ENCODE measurements at places on chromosomes 12 and 14.

DNA sequence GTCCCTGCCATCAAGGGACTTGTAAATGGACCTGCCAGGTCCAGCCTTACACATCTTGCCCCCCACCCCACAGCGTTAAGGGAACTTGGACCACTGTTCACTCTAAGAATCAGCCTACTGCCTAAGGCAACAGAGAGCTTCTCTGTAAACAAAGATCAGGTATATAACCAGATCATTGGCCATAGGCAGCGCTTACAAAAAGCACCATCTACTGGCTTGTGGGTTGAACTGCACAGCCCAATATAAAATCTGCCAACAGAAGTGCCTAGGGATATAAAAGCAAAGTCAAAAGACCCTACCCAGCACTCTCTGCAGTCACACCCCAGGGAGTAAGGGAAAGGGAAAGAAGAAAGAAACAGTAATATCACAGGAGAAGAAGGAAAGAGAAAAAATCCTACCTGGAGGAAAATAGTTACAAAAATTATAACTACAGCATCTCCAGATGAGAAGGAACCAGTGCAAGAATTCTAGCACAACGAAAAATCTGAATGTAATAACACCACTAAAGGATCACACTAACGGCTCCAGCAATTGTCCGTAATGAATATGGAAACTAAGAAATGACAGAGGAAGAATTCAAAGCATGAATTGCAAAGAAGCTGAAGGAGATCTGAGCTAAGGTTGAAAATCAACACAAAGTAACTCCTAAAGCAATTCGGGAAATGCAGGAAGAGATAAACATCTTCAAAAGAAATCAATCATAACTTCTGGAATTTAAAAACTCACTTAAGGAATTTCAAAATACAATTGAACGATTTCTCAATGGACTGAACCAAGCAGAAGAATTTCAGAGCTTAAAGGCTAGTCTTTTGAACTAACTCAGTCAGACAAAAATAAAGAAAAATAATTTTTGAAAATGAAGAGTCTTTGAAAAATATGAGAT, 95.2 kb upstream of the PCED1B start:
- peak; percentile 41 for DNase-seq

DNA sequence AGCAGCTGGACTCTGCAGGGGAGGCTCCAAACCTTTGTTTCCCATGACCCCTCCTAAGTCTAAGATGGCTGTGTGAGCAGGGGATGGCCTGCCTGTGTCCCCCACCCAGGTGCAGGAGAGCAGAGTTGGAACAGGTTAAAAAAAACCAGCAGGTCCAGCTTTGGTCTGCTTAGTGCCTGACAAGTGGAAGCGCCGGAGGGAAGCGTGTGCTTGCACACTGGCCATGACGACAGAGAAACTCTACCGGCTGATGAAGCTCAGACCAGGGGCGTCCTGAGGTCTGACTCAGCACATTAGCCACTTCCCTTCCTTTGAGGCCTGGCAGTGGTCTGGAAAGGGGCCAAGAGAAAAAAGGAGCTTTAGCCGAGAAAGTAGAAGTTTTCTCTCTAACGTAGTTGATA, 280.1 kb downstream of the VRK1 start:
- DNase-seq = peak; percentile 58

GRCh38 chr14:51780006-51780692, 80.3 kb upstream of the GNG2 start:
- peak; percentile 50 for DNase-seq

DNA sequence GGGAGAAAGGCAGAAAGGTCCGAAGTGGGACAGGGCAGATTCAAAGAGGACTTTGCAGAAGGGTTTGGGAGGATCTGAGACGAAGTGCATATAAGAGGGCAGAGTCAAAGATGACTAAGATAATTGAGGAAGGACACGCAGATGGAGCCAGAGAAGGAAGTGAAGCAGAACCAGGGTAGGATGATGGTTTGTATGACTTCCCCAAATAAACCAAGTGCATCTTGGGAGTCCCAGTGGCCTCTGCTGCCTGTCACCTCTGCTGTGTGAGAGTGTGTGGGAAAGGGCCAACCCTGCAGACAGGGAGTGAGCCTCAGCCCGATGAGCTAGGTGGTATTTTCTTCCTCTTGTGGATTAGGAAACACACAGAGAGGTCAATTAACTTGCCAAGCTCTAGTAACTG, 36.8 kb downstream of the FLVCR2 start:
- DNase-seq = no peak

DNA sequence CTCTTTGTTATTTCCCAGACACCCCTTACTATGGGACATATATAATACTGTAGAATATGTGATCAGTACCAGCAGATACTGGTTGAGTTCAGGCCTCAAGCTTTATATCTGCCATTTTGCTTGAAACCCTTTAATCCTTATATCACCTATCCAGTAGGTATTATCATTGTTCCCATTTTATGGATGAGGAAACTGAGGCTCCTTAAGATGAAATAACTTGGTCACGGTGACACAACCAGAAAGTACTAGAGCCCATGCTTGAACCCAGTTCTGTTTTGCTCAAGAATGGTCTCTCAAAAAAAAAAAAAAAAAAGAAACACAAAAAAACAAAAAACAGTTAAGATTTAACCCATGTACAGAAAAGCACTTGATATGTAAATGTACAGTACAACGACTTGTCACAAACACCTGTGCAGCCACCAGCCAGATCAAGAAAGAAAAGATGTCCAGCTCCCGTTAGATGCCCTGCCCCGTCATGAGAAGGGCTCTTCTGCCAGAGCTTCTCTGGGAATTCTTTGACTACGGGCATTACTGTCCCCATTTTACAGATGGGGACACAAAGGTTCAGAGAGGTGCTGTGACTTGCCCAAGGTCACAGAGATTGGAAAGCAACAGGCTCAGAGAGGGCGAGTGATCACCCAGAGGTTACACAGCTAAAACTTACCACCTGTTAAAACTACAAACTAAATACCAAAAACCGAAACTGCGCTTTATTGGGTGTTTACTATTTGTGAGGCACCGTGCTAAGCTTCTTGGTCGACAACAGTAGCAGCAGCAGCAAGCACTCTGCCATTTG, 669 bp upstream of the WSCD2 start:
- no peak for DNase-seq

DNA sequence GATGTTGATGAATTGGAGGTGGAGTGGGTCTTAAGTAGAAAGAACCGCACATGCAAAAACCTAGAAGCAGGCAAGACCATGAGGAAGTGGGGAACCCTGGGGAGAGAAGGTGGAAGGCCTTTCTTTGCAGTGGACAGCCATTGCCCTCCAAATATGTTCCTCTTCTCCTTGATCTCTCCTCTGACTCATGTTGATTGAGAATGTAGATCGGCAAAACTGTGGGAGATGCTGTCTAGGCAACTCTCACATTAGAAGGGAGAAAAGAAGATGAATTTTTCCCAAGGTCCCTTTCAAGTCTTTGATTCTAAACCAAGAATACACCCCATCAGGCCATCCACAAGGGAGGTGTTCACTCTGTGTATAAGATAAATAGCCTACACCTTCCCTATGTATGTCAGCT, 257.5 kb downstream of the MSRB3 start:
- no peak for DNase-seq

GRCh38 chr12:127241072-127241817, 1025.7 kb upstream of the TMEM132C start:
- DNase-seq = no peak

GRCh38 chr12:25784669-25785068, 173.8 kb upstream of the RASSF8 start:
- DNase-seq = no peak

- DNase-seq = peak; percentile 48
Measured at GRCh38 chr12:93363841-93364297, 13.9 kb upstream of the NUDT4 start.

GRCh38 chr14:105540811-105541210, 14.4 kb downstream of the TMEM121 start:
- no peak for DNase-seq

- no peak for DNase-seq
Measured at GRCh38 chr12:29241821-29242591, 92.9 kb downstream of the FAR2 start.

GRCh38 chr12:42789808-42790760, 200.5 kb upstream of the PRICKLE1 start:
- no peak for DNase-seq

- DNase-seq = peak; percentile 48
Measured at GRCh38 chr12:92570056-92570753, 132.6 kb upstream of the PLEKHG7 start.

GRCh38 chr12:38926501-38926900, 21.1 kb upstream of the CPNE8 start:
- DNase-seq = no peak

- no peak for DNase-seq
Measured at GRCh38 chr14:74647678-74648461, 35.8 kb upstream of the LTBP2 start.

- DNase-seq = no peak
Measured at GRCh38 chr12:69497308-69498026, 27.3 kb downstream of the FRS2 start.

DNA sequence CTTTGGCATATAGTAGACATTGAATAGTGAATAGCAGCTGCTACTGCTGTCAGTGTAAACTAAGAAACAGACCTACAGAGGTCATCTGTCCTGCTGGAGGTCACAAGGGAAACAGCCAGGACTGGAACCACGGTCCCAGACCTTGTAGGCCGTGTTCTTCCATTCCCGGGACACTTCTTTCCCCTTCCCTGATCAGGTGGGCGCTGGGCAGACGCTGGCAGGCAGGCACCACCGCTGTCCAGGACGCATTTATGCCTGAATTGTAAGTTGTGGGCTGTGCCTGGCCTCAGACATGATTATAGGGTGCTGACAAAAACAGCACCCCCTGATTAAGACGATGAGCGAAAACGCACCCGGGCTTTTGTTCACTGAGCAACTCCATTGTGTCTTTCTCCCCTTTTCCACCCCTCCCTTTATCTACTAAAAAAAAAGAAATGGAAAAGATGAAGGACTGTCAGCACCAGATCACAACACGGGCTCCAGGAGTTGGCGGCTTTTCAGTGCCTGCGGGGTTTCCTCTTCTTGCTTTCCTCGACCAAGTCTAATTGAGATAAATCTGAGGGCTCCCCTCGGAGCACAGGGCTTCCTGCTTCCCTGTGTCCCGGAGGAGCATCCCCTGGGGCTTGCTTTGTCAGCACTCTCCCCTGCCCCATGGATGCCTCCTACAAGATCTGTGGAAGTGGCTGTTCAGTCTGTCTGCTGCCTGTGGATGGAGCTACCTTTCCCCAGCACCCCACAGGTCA, 80.6 kb downstream of the TSPAN9 start:
- no peak for DNase-seq

DNA sequence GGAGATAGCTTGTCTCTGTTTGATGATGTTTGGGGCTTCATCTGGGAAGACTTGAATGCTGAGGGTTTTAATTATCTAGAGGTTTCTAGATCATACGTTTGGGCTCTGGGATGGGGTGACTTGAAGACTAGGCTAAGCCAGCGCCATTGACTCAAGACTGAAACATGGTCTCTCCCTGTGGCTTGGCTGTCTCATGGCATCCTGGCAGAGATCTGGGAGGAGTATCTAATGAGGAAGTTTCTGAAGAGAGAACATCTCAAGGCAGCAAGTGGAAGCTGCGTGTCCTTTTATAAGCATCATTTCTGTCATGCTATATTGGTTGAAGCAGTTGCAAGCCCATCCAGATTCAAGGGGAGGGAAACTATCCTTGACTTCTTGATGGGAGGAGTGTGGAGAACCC, 104.8 kb downstream of the UNC79 start:
- DNase-seq = no peak

DNA sequence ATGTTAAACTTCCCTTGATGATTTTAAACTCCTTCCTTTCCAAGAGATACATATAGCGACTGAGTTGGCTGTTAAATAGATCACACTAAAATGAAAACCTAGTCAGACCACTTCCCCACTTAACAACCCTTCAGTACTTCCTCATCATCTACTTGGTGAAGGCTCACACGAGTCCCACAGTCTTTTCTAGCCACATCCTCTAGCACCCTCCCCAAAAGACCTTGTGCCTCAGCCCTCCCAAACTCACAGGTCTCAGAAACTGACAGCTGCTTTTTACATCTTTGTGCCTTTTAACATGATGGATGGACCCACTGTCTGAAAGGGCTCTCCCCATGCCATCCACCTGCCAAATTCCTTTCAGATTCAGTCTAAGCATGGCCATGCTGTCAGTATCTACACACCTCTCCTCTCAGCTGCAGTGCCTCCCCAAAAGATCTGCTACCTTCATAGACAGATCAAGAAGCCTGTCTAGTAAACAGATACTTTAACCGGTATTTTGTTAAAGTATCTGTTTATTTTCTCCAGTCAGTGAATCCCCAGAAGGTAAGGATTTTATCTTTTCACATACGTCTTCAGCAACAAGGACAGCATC, 65.1 kb upstream of the GPHB5 start:
- DNase-seq = no peak

- no peak for DNase-seq
Measured at GRCh38 chr12:104339663-104340062, 36.1 kb downstream of the EID3 start.

- DNase-seq = no peak
Measured at GRCh38 chr12:14473707-14474287, 93.9 kb downstream of the PLBD1 start.
